Caudate nucleus (tissue), 63 donors: ENCODE measurements at places on chromosomes 7 and 10.

DNA sequence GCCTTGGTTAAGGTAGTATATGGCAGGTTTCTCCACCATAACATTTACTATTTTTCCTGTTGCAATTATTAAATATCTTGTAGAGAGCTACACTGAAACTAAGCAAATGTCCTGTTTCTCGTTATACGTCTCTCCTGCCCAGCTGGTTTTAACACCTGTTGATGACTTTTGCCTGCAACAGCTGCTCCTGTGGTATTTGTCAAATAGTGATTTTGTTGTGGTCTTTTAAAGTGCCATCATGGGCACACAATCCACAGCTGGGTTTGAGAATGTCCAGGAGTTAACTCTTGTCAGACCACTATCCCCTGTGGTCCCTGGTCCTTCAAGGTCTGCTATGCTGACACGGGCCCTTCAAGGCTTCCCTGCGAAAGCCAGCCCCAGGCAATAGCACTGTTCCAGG is 24.9 kb upstream of the SEC61G start:
- no peak for DNase-seq

DNA sequence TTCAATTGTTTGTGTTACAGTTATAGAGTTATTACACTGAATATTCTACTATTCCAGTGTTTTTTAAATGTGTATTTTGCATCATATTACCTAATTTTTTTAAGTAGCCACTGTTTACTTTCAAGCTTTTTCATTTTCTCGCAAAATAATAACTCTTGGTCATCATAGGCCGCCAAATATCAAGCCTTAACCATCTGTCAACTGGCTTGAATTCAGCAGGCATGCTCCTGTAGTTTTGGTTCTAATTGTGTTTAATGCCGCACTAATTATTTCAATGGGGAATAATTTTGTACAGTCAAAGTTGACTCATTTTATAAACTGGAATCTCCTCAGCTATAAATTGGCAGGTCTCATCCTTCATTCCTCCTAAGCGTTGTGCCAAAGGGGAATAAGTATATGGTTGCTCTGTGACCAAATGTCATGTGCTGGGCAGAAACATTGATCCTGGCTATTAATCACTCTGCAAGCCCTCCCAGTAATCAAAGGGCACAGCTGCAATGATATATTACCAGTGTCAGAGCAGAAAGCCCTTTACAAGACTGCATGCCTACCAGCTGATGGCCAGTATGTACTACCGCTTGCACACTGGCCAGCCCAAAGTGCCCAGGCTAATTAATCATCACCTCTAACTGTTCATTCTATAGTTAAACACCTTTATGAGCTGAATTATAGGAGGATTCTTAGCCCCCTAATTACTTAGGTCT is 74.8 kb downstream of the SKAP2 start:
- DNase-seq = no peak

GRCh38 chr7:38463277-38464225 is 167.6 kb downstream of the AMPH start:
- DNase-seq = no peak

DNA sequence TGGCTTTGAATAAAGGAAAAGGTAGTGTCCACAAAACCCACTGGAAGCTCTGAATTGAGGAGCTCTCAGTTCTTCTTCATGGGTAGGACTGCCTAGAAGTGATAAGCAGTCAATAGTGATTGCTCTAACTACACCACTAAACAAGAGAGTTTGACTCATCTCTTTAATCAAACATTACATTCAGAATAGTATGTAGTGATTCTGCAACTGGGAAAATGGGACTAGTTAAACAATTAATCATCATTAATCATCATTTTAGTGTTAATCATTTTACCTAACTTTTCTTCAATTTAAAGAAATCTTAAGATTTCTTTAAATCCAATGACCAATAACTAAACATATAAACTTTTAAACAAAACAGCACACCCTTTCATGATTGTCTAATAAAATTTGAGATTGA is 484.0 kb upstream of the FZD8 start:
- no peak for DNase-seq

DNA sequence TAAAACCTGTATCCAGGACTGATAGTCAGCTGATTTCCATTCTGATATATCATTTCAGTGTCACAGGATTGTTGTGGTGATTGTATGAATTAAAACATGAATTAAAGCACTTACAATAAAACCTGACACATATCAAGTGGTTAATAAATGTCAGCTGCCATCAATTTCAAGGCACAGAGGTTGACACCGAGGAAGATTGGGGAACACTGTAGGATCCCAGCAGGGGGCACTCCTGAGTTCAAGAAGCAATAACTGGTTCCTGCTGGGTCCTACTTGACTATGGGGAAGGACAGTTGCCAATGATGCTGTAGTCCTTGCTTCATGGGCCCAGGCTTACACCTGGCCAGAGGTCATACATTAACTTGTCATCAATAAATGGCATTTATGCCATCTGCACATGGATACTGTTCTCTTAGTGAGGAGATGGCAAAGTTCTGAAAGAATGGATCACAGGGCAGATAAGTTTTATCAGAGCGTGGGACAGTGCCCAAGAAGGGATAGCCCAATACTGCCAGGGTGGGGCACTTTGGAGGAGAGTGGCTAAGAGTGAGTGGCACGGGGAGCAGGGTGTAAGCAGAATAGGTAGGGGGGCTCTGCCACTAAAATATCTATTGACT is 24.1 kb downstream of the FZD1 start:
- DNase-seq = no peak

DNA sequence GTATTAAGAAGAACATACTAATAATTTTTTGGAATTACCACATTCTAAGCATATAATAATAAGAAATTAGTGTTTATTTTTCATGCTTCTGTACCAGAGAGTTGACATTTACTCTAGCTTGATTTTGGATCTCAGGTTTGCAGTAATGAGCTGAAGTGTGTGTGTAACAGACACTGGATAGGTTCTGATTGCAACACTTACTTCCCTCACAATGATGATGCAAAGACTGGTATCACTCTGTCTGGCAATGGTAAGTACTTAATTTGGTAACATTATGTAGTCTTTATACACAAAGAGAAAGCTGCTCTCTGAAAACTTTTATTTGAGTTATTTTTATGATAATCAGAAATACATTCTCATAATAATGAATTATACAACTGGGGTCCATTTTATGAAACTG is 54.1 kb downstream of the SRI start:
- DNase-seq = no peak

- DNase-seq = no peak
These were observed 13.5 kb downstream of the LRRC20 start for GRCh38 chr10:70368774-70369482.

- DNase-seq = no peak
These were observed 482.6 kb downstream of the PCDH15 start for GRCh38 chr10:54318470-54318869.

- no peak for DNase-seq
These were observed 16.5 kb downstream of the CNOT4 start for GRCh38 chr7:135493362-135493761.

- no peak for DNase-seq
These were observed 232.3 kb downstream of the ELFN1 start for GRCh38 chr7:1902231-1902855.

- DNase-seq = no peak
These were observed 9.2 kb upstream of the SFRP5 start for GRCh38 chr10:97780841-97781617.

DNA sequence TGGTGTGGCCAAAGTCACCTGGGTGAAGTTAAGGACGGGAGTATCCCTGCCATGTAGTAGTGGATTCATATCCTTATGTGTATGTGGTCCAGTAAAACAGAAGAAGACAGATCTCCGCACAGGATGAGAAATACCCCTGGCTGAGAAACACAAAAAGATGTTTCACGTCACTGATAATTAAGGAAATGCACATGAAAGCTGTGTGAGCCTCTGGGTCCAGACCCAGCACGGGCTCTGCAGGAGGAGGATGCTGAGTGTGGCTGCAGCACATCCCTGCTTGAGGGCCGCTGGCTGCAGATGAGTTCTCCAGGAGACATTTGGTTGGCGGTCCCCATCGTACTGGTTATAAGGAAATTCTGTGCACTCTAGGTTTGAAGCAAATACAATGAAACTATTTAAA is 8.2 kb upstream of the SUN1 start:
- no peak for DNase-seq

GRCh38 chr10:101061624-101062231 is at the start of gene KAZALD1:
TSS of gene KAZALD1 (plus strand) at chr10:101061989. CDS start at chr10:101062593, 604 bp downstream.
- DNase-seq = no peak

GRCh38 chr10:1173091-1173490 is 116.9 kb downstream of the WDR37 start:
- DNase-seq = no peak

DNA sequence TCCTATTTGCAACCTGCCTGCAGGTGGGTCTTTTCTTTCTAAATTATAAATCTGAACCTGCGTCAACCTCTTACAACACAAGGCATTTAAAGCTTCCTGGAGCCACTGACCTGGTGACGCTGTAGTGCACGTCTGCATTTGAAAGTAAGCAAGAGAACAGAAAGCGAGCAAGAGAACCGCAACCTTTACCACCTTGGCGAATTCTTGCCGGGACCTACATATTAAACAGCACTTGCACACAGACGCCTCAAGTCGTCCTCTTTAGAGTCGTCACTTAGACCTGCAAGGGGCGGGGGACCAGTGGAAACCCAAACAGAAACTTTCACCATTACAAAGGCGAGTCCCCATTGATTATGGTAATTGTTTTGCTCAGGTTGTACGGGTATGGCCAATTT is 9.5 kb downstream of the GLI3 start:
- DNase-seq = no peak

DNA sequence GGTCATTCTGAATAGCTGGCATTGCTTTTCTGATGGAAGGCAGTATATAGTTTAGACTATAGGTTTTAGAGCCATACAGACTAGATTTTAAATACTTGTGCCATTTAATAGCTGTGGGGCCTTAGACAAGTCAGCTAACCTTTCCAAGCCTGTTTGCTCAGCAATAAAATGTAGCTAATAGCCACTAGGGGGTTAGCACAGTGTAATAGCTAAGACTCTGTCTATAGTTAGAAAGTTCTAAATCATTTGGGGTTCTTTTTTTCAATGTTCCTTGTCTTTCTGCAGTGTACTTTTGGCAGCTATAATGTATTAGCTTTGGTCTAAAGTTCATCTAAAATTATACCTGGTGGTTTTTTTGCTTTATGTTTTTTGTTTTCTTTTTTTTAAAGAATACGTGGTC is 7.5 kb upstream of the KIFBP start:
- DNase-seq = no peak

DNA sequence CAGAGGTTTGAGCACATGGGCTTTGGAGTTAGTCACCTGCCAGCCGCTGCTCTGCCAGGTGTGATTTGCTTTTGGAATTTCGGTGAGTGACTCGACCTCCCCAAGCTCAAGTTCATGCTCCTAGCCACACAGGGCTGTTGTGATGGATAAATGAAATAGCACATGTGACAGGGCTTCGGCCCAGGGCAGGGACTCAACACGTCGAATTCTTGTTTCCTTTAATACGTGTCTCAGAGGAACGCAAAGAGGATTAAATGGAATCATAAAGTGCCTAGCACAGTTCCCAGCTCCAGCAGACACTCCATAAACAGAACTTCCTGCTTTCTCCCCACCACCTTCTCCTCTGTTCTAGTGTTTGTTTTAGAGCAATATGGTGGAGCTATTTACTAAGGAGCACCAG is 88.3 kb upstream of the CHST15 start:
- DNase-seq = no peak

DNA sequence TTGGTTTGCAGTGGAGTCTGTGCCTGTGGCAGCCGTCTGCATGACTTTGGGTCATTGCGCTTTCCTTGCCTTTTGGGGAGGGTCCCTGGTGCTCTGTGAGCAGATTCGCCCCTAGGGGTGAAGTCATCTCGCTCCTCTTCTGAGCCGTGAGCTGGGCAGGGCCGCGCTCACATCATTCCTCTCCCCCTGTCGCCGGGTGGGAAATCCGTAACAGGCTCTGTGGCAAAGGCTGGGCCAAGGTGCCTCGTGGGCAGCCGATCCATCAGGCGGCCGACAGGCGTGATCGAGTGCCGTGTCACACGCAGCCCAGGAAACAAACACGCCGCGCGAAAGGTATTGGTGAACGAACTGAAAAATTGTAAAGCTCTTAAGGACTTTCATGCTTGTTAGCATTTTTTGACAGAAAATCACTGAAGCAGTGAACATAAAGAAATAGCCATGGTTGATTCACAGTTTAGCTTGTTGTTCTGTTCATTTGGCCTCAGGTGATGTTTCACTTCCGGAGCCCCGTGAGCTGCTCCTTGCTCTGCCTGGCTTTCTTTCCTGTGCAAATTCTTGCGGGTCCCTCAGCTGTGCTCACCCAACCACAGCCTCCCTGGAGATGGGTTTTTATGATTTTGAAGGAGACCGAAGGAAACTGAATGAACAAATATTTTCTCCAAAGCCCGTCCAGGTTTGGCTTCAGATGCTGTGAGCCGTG is 122.1 kb downstream of the NKX6-2 start:
- no peak for DNase-seq

DNA sequence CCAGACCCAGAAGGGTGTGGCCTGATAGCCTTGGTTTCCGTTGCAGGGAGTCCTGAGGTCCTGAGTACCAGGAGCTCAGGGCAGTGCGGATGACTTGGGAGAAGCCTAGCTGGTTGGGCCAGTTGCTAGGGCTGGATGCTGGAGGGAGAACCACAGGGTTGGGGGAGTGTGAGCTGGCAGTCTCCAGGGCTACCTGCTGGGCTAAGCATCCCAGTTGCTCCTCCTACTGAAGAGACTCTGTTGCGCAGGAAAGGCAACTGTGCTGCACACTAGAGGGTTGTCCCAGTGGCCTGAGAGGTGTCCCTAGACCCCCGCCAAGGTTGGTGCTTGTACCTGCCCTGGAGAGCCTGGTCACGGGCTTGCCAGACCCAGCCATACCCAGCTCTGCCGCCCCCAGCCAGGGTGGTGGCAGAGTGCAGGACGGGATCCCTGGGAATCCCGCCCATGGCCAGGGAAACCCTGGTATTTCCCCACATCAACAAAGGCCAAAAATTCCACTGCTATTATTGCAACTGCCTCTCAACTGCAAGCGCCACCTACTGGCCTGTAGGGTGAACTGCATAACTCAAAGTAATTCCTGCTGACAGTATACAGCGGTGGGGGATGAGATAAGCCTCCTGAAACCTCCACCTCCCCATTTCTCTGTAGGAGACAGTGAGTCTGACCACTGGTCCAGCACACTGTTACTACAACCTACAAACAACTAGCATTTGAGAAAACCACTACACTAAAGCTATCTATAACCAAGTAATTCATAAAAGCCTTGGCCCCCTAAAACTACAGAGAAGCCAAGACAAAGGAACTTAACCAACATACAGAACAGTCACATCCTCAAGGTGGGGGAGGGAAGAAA is 67.6 kb upstream of the DDC start:
- DNase-seq = no peak

GRCh38 chr7:131105294-131105798 is 222.3 kb upstream of the MKLN1 start:
- peak; percentile 75 for DNase-seq

GRCh38 chr7:95421000-95421846 is 13.6 kb downstream of the PON2 start:
- peak; percentile 19 for DNase-seq

GRCh38 chr10:4170633-4171314 is 385.8 kb upstream of the KLF6 start:
- no peak for DNase-seq

GRCh38 chr10:124416733-124417132 is 2.0 kb downstream of the OAT start:
- no peak for DNase-seq

GRCh38 chr7:27179030-27179429 is 4.9 kb upstream of the HOXA10 start:
- DNase-seq = no peak
